EL (cell line): ENCODE measurements at places on chromosomes 6 and 20.
A peak's percentile ranks its signal among the peaks of the same experiment; 100 is the strongest.

DNA sequence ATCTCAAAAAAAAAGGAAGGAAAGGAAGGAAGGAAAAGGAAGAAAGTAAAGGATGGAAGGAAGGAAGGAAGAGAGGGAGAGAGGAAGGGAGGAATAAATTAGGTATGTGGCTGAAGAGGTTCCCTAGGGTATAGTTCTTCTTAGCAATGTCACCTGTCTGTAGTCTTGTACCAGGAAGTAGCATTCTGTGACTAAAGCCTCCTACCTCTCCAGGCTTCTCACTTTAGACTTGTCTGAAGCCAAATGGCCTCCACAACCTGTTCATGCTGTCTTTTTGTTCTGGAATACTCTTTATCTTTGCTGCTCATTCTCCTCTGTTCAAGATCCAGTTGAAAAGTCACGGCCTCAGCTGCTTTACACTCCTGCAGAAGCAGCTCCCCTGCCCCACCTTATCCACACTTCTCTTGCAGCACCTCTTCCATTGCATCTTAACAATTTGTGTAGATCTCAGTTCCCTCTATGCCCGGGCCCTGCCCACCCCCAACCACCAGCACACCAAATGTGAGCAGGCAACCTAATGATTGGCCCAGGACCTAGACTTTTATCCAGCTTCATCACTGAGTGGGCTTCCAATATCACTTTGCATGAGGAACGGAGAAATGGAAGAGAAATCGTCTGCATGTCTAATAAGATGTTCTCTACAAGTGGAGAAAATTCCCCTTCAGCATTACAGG lies 19.1 kb downstream of the GCNT2 start:
- DNase-seq: no peak

- peak; percentile 9 for DNase-seq
Observed at GRCh38 chr6:8029243-8029870, 34.8 kb downstream of the BLOC1S5 start.

GRCh38 chr20:53331151-53331973 lies 262.3 kb downstream of the ZNF217 start:
- peak; percentile 69 for DNase-seq

- DNase-seq: no peak
Observed at GRCh38 chr6:16476861-16477260, 238.5 kb downstream of the GMPR start.

DNA sequence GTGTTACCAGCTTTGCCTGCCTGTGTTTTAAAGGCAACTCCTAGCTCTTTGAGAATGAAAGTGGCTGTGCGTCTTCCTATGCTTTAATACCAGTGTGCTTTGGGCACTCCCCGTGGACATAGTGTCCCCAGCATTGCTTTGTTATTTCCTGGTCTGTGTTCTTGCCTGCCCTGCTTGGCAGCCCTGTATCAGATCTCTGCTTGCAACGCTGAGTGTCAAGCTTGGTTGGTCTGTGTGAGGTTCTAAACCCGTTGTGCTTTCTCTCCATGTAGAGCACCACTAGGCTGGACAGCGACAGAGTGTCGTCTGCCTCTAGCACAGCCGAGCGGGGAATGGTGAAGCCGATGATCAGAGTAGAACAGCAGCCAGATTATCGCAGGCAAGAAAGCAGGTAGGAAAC lies 80.2 kb downstream of the AFDN start:
- DNase-seq: no peak

- no peak for DNase-seq
Observed at GRCh38 chr6:125480571-125480970, 178.8 kb upstream of the HDDC2 start.

- no peak for DNase-seq
Observed at GRCh38 chr6:35191889-35192288, 21.9 kb upstream of the SCUBE3 start.

DNA sequence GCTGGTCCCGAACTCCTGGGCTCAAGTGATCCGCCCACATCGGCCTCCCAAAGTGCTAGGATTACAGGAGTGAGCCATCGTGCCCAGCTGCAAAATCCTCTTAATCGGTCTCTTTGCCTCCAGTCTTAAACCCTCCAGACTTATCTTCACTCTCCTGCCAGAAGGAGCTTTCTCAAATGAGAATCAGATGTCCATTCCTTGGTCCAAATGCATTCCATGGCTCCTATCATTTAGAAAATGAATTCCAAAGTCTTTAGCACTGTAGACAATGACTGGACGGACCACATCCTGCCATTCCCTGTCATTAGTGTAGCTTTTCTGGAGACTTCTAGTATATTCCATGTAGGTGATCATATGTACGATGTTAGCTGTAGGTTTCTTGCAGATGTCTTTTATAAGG lies 141.9 kb downstream of the ID4 start:
- no peak for DNase-seq

- no peak for DNase-seq
Observed at GRCh38 chr6:105803442-105803841, 282.7 kb upstream of the PRDM1 start.

DNA sequence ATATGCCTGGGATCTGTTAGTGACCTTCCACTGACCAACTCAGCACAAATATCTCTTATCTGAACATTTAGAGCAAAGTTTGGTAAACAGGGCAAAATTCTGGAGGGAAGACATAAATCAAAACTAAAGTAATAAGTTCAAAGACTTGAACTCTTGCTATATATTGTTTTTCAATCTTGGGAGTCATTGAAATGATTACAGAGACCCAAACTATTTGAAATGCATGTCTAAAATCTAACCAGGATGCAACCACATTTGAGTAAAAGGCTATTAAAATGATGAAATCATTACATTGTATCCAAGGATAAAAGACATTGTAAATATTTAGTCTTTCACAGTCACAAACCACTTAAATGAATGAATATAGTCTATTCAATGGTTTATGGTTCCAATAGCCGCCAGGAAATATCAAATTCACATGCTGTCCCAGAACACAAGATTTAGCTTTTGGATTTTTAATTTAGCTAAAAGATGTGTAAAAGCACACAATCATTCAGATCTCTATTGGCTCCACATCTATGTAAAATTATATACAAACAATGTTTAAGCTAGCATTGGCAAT lies 256.6 kb upstream of the EPHA7 start:
- DNase-seq: no peak

GRCh38 chr6:107114926-107115694 lies at the start of gene BEND3:
Gene BEND3 (minus strand): TSS chr6:107115515. CDS start chr6:107099285, 16,230 bp downstream.
- DNase-seq: peak; percentile 24

GRCh38 chr20:51092338-51092737 lies 69.4 kb upstream of the KCNG1 start:
- DNase-seq: no peak

- DNase-seq: no peak
Observed at GRCh38 chr20:40606237-40606636, 82.8 kb downstream of the MAFB start.

DNA sequence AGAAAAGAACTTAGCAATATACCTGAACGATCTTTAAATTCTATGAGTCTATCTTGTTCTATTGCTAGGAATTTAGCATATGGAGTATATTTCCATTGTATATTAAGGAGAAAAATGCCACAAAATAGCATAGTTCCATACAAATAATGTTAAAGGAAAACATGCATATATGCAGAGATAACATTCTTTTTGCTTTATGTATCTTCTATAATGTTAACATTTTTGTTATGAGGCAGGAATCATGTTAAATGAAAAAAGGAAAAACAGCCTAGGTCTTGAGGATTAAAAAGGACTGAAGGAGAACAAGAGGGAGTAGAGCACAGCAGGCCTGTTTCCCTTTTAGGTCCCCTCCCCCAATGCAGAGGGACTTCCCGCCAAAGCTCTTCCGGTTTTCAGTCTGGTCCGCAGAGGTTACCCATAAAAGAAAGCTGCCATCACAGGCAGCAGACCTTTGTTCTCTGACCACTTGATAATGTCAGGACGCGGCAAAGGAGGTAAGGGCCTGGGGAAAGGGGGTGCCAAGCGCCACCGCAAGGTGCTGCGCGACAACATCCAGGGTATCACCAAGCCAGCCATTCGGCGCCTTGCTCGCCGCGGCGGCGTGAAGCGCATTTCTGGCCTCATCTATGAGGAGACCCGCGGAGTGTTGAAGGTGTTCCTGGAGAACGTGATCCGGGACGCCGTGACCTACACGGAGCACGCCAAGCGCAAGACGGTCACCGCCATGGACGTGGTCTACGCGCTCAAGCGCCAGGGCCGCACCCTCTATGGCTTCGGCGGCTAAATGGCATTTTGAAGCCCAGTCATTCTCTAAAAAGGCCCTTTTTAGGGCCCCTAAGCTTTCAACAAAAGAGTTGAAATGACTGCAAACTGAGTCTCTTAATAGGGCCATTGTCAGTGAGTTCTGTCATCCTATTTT lies 108.4 kb upstream of the PRSS16 start:
- peak; percentile 88 for DNase-seq

- peak; percentile 60 for DNase-seq
Observed at GRCh38 chr6:87393026-87393622, 14.6 kb upstream of the CFAP206 start.

DNA sequence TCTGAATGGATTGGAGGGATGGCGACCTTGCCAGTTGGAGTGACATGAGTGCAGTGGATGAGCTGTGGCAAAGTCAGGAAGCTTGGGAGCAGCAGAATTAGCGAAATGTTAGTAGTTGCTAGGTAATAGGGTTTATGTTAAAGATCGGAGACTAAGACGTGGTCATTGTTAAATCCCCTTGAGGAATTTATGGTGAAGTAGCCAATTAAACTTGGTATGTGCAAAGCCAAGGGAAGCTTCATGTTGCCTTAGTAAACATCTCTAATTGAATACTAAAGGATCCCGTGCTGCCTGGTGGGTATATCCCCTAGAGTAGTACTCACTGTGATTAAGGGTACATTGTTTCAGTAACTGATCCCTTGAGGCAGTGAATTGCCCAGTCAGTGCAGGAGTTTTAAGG lies 106.0 kb downstream of the PRIM2 start:
- DNase-seq: peak; percentile 12

GRCh38 chr6:154989448-154989847 lies 5.7 kb upstream of the TIAM2 start:
- DNase-seq: no peak

DNA sequence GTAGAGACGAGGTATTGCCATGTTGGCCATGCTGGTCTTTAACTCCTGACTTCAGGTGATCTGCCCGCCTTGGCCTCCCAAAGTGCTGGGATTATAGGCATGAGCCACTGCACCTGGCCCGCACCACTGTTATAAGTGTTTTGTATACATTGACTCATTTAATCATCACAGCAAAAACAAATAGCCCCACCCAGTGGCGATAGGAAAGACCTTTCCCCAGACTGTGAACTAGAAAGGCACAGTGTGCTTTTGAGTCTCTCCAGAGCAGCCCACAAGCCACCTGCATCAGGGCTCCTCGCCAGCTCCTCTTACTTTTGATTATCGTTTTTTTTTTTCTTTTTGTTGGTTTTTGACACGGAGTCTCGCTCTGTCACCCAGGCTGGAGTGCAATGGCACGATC lies 27.9 kb upstream of the ZFP64 start:
- peak; percentile 5 for DNase-seq

GRCh38 chr6:131290955-131291354 lies 155.7 kb downstream of the AKAP7 start:
- DNase-seq: no peak

GRCh38 chr20:62239278-62239879 lies 1.1 kb downstream of the OSBPL2 start:
- no peak for DNase-seq

DNA sequence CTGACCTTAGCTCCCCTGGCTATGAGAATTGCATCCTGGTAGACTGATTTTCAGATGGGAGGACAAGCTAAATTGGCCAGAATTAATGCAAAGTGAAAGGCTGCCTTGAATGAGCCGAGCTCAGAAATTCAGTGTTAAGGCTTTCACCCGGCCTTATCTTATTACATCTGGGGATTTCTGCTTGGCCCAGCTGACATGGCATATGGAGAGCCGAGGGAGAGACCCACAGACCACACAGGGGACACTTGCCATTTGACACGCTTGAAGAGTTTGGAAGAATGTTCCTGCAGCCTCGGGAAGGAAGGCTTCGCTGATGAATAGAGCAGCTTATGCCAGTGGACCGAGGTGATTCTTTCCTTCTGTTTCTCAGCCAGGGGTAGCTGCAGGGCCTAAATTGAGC lies 9.0 kb downstream of the MOCS3 start:
- no peak for DNase-seq

DNA sequence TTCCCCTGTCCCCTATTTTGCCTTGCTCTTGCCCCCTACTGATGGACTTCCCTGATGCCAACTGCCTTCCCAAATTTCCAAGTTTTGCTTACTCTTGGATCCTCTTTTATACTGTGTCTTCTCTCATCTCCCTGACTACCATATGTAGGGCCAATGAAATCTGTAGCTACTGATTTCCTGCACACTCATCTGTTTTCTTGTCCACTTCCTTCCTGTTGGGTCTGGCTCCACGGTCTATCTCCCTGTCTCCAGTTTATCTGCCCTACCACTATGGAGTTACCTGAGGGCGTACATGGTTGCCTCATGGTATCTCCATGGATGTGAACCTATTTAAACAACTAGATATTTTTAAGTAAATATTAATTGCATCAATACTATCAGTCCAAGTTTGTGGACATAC lies 140.3 kb upstream of the MCHR2 start:
- no peak for DNase-seq

- DNase-seq: no peak
Observed at GRCh38 chr6:155466539-155466938, 10.9 kb upstream of the NOX3 start.

DNA sequence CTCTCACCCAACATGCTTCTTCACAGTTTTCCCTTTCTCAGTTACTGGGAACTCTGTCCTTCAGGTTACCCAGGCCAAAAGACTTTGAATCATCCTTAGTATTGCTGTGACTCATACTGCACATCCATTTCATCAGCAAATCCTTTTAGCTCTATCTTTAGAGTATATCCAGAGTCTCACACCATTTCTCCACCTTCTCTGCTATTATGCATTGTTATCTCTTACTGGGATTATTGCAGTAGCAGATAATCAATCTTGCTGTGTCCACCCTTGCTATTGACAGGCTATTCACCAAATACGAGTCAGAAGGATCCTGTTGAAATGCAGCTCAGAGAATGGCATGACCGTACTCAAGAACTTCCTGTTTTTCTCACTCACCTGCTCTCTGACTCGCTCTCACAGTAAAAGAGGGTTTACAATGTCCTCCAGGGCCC lies 57.3 kb downstream of the BCKDHB start:
- peak; percentile 78 for DNase-seq

GRCh38 chr6:167759912-167760311 lies 66.8 kb upstream of the AFDN start:
- DNase-seq: no peak

- DNase-seq: peak; percentile 19
Observed at GRCh38 chr6:13917141-13917540, 7.6 kb upstream of the RNF182 start.

GRCh38 chr20:22430746-22431168 lies 153.6 kb downstream of the FOXA2 start:
- DNase-seq: no peak
